Muscle of back (tissue), 13 donors: ENCODE measurements at places on chromosomes 3 and 15.

GRCh38 chr3:56347219-56347871, 120.9 kb downstream of the ERC2 start:
- peak; percentile 13 for DNase-seq

- peak; percentile 84 for DNase-seq
Measured at GRCh38 chr3:123096731-123097130, 29.9 kb downstream of the PDIA5 start.

- DNase-seq, result no peak
Measured at GRCh38 chr3:123071146-123071545, 4.3 kb downstream of the PDIA5 start.

- DNase-seq, result no peak
Measured at GRCh38 chr15:41564286-41564959, 5.4 kb downstream of the TYRO3 start.

DNA sequence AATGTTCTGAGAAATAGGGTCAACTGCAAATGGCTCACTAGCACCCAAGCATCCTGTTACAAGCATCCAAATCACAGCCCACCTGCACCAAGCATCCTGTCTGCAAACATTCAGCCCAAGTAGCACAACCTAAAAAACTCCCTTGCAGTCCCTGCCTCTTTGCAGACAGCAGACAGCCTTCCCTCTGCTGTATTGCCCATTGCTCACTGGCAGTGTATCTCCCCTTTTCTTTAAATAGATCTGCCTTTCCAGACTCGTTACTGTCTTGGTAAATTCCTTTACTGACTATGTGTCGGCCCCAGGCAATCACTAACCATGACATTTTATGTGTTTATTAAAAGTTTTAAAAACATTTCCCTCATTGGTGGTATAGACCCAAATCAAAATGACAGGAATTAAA, 155.4 kb downstream of the ADAMTSL3 start:
- DNase-seq, result no peak

DNA sequence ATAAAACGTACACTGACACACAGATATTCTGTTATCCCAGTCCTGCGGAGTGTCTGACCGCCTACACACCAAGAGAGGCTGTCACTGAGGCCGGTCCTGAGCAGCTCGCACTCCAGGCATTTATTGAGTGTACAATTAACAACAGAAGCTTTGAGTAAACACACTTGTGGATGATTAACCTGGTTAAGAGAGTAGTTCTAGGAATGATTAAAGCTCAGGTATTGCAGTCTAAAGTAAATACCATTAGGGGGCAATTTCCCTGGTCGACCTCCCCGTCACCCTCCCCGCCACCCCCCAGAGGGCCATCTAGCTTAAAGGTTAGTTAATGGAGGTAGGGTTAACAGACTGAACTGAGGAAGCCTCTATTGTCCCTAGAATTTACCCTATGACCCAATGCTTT, 1278.5 kb downstream of the NSUN3 start:
- no peak for DNase-seq

DNA sequence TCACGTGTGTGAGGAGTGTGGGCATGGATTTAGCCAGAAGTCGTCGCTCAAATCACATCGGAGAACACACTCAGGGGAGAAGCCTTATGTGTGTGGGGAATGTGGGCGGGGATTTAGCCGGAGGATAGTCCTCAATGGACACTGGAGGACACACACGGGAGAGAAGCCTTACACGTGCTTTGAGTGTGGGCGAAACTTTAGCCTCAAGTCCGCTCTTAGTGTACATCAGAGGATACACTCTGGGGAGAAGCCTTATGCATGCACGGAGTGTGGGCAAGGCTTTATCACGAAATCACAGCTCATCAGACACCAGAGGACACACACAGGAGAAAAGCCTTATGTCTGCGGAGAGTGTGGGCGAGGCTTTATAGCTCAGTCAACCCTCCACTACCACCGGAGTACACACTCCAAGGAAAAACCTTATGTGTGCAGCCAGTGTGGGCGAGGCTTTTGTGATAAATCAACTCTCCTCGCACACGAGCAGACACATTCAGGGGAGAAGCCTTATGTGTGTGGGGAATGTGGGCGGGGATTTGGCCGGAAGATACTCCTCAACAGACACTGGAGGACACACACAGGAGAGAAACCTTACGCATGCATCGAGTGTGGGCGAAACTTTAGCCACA, 28.1 kb downstream of the ZNF589 start:
- DNase-seq, result no peak

DNA sequence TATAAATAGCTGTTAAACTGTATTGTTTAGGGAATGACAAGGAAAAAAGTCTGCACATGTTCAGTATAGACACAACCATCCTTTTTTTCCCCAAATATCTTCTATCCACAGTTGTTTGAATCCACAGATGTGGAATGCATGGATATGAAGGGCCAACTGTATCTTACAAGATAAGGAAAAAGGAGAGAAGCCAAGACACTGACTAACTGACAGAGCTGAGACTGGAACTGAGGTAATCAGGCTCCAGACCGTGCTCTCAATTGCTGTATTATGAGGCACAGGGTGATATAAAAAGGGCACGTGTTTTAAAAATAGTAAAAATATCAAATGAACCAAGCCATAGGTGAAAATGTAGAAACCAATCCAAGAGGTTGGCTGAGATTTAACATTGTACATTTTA, 49.0 kb downstream of the DHX36 start:
- DNase-seq, result no peak

- DNase-seq, result peak; percentile 6
Measured at GRCh38 chr15:39585389-39585841, 4.5 kb downstream of the THBS1 start.

- no peak for DNase-seq
Measured at GRCh38 chr3:16200411-16200810, 25.9 kb downstream of the GALNT15 start.

DNA sequence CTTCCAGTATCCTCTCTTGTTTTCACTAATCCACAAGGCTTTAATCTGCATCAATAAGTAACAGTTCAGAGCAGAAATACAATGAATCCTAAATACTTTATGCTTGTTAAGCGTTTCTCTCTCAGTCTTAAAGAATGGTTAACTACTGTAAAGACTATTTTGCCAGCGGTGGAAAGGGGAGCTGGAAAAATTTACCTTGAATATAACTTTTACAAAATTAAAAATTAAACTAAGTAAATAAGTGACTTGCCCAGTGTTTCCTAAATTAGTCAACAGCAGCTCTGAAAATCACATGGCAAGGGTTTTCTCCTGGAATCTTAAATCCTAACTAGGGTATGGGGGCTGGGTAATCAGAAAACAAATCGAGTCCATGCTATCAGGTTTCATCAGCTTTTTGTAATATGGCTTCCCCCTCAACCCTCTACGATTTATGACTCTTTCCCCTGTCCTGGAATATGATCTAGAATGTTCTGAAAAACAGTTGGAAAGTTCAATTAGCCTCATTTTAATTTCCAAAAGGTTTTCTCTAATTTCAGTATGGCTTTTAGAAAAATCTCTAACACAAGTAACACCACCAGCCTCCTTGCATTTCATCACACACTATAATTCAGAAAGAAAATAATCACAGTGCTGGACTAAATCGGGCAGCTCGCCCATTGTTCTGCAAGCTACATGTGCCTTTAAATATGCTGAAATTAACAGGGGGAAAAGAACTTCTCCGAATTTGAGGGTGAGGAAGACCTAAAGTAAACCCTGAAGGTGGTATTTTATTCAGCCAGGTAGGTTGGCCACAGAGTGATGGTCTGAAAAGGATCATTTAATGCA, 133.5 kb downstream of the ADAMTS9 start:
- DNase-seq, result no peak

DNA sequence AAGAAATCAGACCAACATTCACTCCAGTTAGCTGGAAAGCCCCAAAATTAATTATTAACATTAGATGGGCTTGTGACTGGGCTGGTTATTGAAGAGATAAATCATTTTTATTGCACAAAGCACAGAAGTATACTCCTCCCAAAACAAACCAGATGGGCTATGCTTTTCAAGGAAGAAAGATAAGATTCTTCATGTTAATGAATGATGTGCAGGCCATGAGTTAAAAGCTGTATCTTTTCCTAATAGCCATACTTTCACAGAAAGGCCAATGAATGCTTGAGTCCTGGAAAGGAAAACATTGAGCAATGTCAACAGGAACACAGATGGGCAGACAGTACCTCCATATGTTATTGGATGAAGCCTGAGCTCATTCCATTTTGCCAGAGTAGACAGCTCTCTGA, 55.4 kb downstream of the OCA2 start:
- DNase-seq, result no peak

GRCh38 chr3:74523811-74524210, 90.6 kb downstream of the CNTN3 start:
- DNase-seq, result no peak

DNA sequence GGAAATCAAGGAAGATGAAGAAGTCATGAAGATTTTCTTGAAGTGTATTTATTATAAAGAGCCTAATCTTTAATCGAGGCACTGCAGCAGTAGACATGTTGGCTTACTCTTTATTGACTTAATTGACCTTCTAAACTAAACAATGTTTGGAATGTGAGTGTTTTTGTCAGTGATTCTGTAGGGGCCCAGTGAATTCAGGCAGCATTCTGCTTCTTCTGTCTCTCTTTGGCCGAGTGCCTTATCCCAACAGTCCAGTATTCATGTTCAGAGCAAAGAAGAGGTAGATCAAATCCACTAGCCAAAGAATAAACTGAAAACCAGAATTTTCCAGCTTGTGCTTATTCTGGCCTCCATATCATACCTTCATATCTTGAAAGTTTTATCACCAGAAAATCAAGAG, 55.7 kb downstream of the RLBP1 start:
- DNase-seq, result no peak

GRCh38 chr3:183122257-183122932, 23.1 kb upstream of the MCCC1 start:
- peak; percentile 74 for DNase-seq

GRCh38 chr3:13613343-13614190, 64.6 kb downstream of the FBLN2 start:
- DNase-seq, result no peak

- no peak for DNase-seq
Measured at GRCh38 chr15:76979331-76979925, 15.5 kb upstream of the PSTPIP1 start.

GRCh38 chr3:55790596-55791350, 303.7 kb upstream of the WNT5A start:
- DNase-seq, result no peak

DNA sequence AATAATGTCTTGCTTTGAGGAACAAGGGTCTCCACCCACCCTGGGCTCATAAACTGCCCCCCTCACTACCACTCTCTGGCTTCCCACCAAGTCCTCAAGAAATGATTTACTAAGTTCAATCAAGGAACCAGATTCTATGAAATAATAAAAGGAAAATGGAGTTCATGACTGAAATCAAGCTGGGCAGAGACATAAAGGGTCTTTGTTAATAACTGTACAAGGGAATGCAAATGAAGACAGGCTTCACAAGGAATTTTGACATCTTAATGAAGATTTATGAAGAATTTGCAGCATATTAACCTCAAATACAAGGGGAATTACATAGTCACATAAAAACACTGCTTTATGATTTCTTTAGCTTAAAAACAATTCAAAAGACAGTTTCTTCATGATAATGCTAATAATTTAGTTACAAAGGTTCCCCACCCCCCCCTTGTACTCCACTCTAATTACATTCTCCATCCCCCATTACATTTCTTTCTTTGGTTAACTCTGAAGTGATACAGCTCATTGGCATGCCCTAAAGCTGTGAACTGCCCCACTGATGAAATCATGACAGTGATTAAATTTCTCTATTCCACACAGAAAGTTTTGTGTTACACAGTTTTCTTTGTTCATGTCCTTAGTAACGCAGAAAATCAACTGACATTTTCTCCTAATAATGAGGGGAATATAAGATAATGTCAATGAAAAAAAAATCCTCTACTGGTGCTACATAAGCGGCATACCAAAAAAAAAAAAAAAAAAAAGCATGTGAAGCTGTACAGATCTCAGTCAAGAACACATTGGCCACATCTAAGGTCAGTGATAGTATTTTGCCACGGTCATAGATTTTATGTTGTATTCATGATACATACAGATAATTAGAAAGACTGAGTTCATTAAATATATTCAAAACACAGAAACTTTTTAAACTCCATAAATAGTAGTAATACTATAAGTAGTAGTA, 54.4 kb downstream of the WWTR1 start:
- DNase-seq, result no peak

- no peak for DNase-seq
Measured at GRCh38 chr15:38307861-38308641, 55.4 kb downstream of the SPRED1 start.

GRCh38 chr3:38404286-38404685, 49.4 kb upstream of the ACVR2B start:
- DNase-seq, result no peak

GRCh38 chr3:63132461-63133250, 145.5 kb upstream of the SYNPR start:
- no peak for DNase-seq

- DNase-seq, result no peak
Measured at GRCh38 chr3:62211675-62212429, 161.5 kb downstream of the FEZF2 start.

DNA sequence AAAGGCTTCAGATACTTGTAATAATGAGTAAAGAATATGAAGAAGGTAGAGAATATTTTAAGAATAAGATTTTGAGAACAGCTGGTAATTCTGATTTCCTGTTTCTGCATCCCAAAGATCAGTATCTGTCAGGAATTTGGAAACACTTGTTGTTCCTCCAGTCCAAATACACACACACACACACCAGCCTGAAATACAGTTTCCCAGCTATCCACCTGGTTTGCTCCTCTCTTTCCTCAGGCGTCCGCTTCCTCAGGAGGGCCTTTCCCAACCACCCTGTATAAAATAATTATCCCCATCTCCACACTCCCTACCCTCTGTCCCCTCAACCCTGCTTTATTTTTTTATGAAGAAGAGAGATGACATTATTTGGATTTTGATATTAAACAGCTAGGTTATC, 2.0 kb upstream of the FSIP1 start:
- DNase-seq, result no peak

DNA sequence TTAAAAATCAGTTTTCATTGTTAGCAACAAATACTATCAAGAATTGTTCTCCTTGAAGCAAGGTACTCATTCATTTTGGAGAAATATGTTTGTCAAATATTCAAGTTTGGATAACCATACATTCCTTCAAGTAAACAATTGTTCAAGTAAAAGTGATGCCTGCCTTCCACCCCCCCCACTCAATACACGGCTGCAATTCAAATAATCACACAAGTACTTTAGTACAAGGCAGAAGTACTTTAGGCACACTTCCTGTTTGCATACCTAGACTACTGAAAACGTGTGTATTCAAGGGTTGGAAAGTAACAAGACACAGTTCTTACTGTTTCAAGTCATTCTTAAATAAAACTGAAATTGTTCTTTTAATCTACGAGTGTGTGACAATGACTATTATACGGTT, 45.4 kb downstream of the TJP1 start:
- no peak for DNase-seq

DNA sequence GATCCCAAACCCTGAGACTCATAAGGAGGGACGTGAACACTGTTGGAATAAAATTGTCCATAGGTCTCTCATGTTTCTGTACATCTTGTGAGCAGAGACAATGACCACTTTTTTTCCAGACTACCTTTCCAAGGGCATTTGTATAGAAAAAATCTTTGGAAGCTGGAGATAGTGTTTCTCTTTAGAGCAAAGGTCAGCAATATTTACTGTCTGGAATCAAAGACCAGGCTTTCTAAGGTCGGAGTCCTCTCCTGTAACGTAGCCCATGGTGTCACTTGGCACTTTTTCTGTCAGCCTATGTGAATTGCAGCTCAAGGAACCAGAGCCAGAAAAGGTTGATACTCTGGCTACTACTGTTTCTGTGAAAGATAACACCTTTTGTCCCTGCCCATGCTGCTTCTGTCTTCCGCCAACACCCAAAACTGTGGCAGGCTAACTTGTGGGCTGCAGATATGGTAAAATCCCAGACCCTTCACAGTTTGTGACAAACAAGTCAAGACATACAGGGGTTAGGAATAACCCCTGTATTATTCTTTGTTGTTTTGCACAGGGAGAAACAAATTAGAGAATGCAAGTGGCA, 578.3 kb downstream of the GRM7 start:
- DNase-seq, result peak; percentile 3
